ENCODE measurements at places on chromosomes 4 and X.

DNA sequence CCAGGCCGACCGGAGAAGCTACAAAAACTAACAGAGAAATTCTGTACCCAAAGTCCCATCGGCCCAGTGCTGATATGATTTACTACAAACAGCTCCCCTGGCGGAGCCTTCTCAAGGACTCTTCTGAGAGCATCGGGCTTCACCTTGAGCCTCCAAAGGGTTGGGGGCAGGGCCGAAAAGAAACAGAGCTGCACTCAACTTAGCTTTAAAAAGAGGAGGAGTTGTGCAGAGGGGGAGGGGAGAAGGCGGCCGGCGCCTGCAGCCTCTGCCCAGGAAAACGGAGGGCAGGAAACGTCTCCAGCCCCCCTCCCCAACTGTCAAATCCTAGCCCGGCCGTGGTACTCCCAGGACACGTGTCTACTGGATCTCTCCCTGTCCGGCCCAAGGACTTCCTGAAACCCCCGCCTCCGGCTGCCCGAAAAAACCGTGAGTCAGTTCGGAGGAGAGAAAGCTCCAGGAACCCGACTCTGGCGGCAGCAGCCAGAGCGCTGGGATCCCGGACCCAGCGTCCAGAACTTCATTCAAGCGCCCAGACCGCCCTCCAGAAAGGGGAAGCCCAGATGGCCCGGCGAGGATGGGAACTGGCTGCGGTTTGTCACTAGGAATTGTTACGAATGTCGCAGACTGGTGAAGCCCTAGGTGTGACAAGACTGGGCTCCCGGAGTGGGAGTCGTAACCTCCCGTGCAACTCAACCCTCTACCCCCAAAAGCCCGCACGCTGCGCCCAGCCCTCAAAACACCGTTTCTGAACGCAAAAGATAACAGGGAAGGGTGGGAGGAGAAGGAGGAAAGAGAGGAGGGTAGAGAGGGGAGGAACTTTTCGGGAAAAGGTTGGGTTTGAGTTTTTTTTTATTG lies 973 bp downstream of the ADAMTS3 start:
- DNase-seq: peak; percentile 73

GRCh38 chr4:80840396-80840795 lies 190.1 kb upstream of the BMP3 start:
- DNase-seq: no peak

- peak; percentile 21 for DNase-seq
These were observed 14.8 kb upstream of the BOD1L1 start for GRCh38 chr4:13642170-13642950.

- DNase-seq: no peak
These were observed 917 bp downstream of the PCDH18 start for GRCh38 chr4:137531168-137531985.

GRCh38 chr4:141637565-141637964 lies 1.2 kb downstream of the IL15 start:
- DNase-seq: no peak

GRCh38 chr4:1285151-1285789 lies 4.4 kb upstream of the MAEA start:
- DNase-seq: no peak

All from common myeloid progenitor, CD34-positive (primary cell).